Natural killer cell (primary cell): ENCODE measurements at places on chromosomes 16 and 17. TPM values are rescaled to one million over a fixed set of nuclear protein-coding genes. Genes with fewer than 3 reads are reported as not detected.

DNA sequence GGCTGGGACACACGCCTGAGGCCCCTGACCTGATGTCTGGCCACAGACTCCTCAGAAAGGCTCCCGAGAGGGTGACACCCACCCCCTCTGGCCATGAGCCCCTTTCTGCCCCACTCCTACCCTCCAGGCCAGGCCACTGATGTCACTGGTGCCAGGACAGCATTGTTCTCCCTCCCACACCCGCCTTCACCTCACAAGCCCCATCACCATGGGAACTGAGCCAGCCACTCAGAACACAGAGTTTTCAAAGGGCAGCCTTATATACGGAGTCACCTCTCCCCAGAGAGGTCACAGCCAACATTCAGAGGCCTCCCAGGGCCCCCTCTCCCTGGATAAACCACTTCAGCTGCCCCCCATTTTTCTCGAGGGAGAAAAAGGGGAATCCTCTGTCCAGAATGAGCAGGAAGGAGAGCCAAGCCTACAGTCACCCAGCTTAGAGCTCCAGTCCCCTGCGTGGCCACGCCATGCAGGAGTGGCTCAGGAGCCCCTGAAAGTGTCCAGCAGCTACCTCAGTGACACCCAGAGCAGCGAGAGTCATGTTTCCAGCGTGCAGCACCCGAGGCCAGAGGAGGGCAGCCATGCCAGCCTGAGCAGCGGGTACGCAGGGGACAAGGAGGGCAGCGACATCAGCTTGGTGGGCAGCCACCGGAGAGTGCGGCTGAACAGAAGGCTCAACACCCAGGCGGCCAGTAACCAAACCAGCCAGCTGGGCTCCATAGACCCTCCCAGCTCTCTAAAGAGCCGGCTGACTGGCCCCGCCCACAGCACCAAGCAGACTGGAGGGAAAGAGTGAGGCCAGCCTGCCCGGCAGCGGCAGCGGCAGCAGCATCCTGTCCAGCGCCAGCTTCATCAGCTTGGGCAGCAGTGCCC lies at the start of gene C16orf82:
Gene C16orf82, plus strand, starts transcription at position 260 of the 870 bp plus-strand sequence.
- DNase-seq = no peak

- DNase-seq = no peak
These were observed 471.3 kb downstream of the NPIPA7 start for GRCh38 chr16:16850274-16850673.

The FNDC8 gene
- total RNA-seq = not detected

DNA sequence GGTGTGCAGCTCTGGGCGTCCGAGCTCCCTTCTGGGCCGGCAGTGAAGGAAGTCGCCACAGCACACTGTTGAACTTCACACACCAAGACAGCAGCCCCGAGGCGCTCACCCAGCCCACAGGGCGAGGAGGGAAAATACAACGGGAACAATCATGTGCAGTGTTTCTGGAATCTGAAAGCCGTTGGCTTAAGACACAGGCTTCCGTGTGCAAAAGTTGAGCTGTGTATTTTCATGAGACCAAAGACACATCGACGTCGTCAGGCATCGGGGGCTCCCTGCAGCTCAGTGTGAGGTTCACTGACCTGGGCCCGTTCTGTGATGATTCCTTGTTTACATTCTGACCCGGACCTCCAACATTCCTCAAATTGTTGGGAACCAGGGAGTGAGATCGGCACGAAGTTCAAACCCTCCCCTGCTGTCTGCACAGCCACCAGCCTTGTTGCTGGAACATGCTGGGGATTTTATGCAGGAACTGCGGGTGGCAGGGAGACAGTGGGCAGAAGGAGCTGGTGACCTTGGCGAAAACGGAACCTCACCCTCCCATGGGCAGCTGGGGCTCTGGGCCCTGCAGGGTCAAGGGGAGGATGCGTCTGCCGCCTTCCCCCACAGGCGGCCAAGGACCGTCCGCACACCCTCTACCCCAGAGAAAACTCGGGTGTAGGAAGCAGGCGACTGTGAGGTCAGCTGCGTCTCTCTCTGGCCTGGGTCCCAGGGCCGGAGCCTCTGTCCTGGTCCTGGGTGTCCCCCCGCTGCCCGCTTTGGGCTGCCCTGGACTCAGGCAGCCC lies 72.2 kb downstream of the METRNL start:
- DNase-seq = no peak

The SLC5A2 gene
- 0.20 TPM for total RNA-seq

The TMEM100 gene
- not detected for total RNA-seq

DNA sequence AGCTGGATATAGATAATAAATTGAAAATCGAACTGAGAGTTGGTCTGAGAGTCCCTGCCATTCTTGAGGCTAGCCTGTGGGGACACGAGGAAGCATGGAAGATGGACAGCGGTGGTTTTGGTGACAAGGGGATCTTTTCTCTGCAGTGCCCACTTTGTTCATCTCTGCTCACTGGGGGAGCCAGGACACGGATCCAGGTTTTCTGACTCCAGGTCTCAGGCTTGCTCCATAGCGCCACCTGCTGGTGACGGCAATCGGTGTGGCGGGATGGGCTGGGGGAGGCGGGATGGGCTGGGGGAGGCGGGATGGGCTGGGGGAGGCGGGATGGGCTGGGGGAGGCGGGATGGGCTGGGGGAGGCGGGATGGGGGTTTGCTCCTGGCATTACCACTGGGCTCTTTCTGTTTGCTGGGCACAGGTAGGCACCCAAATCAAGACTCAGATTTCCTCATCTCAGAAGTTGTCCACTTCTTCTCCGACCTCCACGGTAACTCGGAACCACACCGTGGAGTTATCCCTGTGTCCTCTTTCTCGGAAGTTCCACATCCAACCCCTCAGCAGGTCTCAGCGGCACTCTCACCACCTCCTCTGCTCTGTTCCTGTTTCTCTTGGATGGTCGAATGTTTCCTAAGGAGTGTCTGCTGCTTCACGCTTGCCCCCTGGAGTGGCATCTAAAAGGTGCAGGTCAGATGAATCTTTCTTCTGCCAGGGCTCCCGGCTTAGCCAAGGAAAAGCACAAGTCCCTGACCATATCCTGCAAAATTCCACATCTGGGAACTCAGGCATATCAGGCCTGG lies 142.4 kb downstream of the CYLD start:
- DNase-seq = peak; percentile 21

DNA sequence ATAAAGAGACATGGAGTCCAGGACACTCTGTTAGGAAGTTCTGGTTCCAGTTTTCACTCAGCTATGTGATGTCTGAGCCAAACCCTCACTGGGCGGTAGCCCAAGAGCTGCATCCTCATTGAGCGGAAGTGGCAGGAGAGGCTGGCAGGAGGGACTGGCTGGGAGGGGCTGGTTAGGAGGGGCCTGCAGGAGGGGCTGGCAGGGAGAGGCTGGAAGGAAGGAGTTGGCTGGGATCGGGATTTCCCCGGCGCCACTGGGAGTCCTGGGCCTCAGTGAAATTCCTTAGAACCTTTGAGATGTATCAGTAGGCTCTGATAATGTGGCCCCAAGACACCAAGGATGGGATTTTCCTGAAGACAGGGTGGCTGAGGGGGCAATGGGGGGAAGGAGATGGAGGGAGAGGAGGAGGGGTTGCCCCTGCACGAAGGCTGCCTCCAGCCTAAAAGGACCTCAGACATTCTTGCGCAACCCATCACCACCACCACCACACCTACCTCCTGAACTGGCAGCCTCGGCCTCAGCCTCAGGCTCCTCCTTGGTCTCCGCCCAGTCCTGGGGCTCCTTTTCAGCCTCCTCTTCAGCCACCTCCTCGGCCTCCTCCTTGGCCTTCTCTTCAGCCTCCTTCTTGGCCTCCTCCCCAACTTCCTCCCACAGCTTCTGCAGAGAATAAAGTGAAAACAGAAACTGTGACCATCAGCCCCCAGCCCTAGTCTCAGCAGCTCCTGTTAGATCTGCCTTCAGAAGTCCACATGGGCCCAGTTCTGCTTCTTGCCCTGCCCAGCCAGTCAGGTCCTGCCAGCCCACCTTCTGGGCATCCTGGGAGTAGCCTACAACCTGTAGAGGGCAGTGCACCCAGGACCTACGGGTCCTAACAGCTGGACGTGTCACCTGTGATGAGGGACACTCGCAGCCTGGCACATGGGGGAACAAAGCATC lies 31.7 kb downstream of the CNGB1 start:
- DNase-seq = no peak

The NFATC2IP gene
- 132 TPM for total RNA-seq

GRCh38 chr16:88809676-88810165 lies 2.0 kb downstream of the APRT start:
- no peak for DNase-seq

The P2RX1 gene
- 2.3 TPM for total RNA-seq

The TMC8 gene
- total RNA-seq = 435 TPM

GRCh38 chr17:45137561-45138305 lies 2.2 kb downstream of the ACBD4 start:
- no peak for DNase-seq

DNA sequence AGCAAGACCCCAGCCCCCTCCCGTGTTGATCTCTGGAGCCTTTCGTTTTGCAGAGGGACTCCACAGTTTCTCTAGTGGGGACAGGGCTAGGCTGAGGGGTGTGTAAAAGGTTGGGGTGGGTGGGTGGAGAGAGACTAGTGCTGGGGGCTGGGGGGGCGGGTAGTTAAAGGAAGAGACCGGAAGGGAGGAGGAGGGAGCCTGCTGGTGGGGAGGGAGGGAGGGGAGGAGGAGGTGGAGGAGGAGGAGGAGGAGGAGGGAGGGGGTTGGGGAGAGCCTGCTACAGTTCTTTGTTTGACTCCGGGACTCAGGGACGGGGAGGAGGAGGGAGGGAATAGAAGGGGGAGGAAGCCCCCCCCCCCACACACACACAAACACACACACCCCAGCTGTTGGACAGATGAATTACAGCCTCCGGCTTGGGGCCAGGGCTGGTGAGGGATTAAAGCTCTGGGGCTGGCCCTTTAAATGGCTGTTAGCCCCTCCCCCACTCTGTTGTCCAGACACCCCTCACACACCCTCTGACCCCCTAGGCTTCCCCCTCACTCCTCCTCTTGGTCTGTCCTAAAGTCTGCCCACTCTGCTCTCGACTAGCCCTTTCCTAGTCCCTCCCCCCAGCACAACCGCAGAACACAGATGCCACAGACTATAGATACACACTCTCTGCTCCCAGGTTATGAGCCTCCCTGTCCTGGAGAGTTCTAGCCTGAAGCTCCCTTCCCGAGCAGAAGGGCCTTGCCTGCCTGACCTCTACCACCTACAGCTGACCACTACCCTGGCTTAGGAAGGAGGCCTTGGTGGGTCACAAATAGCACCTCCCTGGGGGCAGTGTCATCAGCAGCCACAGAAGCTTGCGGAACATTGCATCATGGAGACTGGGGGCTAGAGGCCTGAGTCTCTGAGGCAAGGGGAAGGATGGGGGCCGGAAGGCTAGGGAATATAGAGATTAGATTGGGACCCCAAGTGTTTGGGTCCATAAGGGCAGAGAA lies 4.4 kb downstream of the KDM6B start:
- DNase-seq = peak; percentile 48

- no peak for DNase-seq
These were observed 66.7 kb downstream of the NCOR1 start for GRCh38 chr17:16148596-16148995.

GRCh38 chr16:1159325-1159972 lies 6.5 kb downstream of the CACNA1H start:
- no peak for DNase-seq

The RHBDF1 gene
- total RNA-seq = 0.78 TPM

DNA sequence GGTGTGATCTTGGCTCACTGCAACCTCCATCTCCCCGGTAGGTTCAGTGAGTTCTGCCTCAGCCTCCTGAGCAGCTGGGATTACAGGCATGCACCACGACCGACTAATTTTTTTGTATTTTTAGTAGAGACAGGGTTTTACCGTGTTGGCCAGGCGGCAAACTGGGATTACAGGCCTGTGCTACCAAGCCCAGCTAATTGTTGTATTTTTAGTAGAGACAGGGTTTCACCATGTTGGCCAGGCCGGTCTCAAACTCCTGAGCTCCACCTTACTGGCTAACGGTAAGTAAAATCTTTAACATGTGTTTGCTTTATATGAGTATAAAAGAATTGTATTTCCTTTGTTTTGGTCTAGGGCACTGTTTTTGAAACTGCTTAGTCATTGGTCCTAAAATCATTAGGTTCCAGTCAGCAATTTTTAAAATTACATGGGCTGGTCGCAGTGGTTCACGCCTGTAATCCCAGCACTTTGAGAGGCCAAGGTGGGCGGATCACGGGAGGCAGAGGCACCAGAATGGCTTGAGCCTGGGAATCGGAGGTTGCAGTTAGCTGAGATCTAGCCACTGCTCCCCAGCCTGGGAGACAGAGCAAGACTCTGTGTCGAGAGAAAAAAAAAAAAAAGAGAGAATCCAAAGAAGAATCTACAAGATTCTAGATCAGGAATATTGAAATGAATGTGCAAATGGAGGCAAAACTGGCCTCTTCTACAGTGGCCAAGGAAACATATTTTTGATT lies 3.6 kb downstream of the FLYWCH1 start:
- DNase-seq = no peak

DNA sequence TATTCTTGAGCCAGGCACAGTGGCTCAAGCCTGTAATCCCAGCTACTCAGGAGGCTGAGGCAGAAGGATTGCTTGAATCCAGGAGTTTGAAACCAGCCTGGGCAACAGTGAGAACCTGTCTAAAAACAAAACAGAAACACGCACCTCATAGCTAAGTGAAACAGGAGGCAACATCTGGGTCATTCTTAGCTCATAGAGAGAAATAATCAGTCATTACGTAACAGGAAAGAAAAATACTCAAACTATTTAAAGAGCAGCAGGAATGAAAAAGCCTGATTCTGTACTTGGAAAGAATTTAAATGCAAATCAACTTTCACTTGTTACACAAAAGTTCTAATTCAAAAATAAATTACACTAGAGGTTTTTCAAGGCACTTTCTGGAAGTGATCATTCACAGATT lies 17.2 kb downstream of the CHCT1 start:
- no peak for DNase-seq

GRCh38 chr17:32323811-32324491 lies 18.0 kb downstream of the C17orf75 start:
- DNase-seq = peak; percentile 68

GRCh38 chr17:40996829-40997228 lies 2.9 kb upstream of the KRTAP3-3 start:
- no peak for DNase-seq

The FAM117A gene
- total RNA-seq = 88.4 TPM

DNA sequence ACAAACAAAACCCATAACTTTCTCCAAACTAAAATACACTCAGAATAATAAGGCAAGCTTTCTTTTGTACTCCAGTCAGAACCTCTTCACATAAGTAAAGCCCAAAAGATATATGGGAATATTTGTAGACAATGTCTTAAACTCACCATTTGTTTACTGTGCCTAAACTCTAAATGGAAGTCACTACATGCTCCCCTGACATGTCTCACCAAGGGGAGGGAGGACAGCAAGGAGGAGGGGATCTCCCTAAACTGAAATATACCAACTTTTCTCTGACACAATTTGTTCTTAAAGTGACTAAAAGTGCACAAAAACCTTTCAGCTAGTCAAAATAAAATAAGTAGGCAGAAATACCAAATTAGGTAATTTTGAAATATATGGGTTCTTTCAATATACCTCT lies 38.5 kb downstream of the GRB7 start:
- peak; percentile 65 for DNase-seq

The RNU2-1 gene
- total RNA-seq = 5,267 TPM

- no peak for DNase-seq
These were observed 14.1 kb upstream of the C16orf95 start for GRCh38 chr16:87331241-87331801.
